Endothelial cell of umbilical vein (primary cell): ENCODE measurements at places on chromosomes 11 and 22.

DNA sequence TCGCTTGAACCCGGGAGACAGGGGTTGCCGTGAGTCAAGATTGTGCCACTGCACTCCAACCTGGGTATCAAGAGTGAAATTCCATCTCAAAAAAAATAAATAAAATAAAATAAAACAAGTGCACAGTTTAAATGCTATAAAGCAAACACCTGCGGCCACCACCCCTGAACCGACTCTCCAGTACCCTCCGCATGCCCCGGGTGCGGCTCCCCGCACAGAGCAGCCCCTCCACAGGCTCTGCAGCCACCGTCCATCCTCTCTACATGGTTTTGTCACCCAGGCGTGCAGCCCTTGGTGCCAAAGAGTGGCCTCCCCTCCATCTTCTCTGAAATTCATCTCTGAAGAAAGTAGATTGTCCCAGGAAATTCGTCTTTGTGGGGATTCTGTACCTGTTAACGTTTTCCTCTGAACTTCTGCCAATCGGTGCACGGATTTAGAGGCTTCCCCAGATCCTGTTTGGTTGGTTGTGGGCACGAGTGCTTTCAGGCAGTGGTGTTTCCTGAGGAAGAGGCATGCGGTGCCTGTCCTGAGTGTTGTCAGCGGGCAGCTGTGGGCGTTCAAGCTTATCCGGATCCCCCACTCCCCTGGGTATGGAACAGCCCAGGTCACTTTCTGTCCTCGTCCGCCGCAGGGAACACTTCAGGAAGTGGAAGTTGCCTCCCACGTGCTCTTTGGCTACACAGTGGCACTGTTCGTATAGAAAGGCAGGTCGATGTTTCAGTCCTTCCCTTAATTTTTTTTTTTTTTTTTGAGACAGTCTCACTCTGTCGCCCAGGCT lies 4.1 kb downstream of the MIOX start:
- DNase-seq, result no peak

DNA sequence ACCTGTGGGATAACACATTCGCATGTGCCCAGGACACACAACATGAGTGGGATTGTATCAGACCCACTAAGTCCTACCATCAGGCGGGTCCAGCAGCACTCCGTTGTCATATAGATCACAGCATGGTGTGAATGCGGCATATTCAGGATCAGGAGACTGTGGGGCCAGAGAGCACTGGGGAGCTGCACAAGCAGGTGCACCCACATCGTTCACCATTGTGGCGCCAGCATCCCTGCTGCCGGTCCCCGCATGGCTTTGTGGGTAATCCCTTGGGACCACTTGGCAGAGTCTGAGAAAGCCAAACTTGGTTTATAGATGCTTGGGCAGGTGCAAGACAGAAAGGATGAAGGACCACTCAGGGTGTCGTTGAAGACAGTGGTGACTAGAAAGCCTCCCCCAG lies 201.6 kb upstream of the B3GAT1 start:
- no peak for DNase-seq

DNA sequence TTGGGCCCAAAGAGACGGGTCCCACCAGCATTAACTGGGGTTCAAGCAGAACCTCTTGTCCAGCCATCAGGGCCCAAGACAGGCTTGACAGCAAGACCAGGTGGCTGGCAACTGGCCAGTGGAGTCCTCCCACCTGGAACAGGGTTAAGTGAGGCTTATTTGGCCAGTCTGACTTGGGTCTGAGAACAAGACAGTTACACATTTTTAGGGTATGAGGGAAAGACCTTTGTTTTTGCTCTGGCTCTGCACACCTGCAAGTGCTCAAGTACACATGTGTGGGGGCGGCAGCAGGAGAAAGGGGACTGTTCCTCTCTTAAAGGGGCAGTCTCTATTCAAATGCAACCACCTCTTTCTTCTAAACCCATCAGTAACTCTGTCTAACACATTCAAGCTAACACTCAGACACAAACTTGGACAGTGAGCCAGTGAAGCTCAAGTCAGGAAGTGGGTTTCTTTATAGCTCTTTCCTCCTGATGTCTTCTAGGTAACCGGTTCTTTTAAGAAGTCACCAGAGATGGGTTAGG lies 116.2 kb downstream of the ETS1 start:
- no peak for DNase-seq

- DNase-seq, result peak; percentile 28
These were observed 689 bp downstream of the PDHX start for GRCh38 chr11:34916843-34917770.

DNA sequence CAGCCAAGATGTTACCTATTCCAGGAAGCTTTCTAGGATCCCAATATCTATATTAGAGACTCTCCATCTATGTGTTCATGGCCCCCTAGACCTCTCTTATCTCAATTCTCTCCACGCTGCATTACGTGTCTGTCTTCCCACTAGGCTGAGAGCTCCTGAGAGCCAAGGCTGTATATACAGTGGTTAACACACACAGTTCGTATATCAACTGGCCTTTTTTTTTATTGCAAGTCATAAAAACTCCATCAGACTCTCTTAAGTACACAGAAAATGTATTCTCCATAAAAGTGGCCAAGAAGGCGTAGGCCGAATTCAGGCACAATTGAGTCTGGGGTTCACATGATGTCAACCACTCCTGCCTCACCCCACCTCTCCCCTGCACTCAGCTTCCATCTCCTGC lies 115.9 kb downstream of the TRIM29 start:
- no peak for DNase-seq

GRCh38 chr11:85663080-85663752 lies 1.7 kb downstream of the CREBZF start:
- DNase-seq, result peak; percentile 22
